Activated T-helper 1 cell treated with anti-CD3 and anti-CD28 coated beads, Interleukin-12 subunit alpha, Interleukin-12 subunit beta, Interleukin-2, Interleukin-4 antibody, amounts not matched to agents 30 ng/mL and 10 ng/mL and 1 ng/mL, durations not matched to agents 14 hours and 24 hours and 36 hours (primary cell): ENCODE measurements at places on chromosomes 13 and 19.

DNA sequence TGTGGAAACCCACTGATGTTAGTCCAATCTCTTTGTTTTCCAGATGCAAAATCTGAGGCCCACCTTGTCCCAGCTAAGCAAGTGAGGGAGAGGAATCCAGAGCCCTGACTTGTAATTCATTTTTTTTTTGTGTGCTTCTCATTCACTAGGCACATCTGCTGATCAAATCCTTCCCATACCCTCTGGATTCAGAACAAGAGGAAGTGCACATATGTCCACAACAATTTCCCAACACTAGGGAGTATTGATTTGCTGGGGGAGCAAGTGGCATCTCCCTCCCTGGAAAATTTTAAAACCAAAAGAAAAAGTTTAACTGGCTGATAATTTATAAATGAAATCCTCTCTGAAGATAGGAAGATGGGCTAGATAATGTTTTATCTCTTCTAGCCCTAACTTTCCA lies 94.6 kb upstream of the RFC3 start:
- H3K36me3 ChIP-seq: no peaks in the 10 kb centered on the region
- peaks cover 44% of the 10 kb centered on the region for H3K4me1 ChIP-seq
- H3K4me3 ChIP-seq: no peak overlapping the region
- H3K27ac ChIP-seq: peak overlapping the region; percentile 84
- H3K27me3 ChIP-seq: no peaks in the 10 kb centered on the region

GRCh38 chr19:10782795-10783194 lies 53.2 kb downstream of the TMED1 start:
- no peak overlapping the region for H3K4me3 ChIP-seq
- H3K27me3 ChIP-seq: no peaks in the 10 kb centered on the region
- no peak for DNase-seq
- H3K27ac ChIP-seq: no peak overlapping the region
- peaks cover 13% of the 10 kb centered on the region for H3K4me1 ChIP-seq

GRCh38 chr19:23972161-23972560 lies 57.5 kb downstream of the ZNF726 start:
- no peak overlapping the region for H3K4me3 ChIP-seq
- H3K4me1 ChIP-seq: no peaks in the 10 kb centered on the region
- peaks cover 4% of the 10 kb centered on the region for H3K27me3 ChIP-seq
- DNase-seq: no peak
- H3K36me3 ChIP-seq: no peaks in the 10 kb centered on the region

DNA sequence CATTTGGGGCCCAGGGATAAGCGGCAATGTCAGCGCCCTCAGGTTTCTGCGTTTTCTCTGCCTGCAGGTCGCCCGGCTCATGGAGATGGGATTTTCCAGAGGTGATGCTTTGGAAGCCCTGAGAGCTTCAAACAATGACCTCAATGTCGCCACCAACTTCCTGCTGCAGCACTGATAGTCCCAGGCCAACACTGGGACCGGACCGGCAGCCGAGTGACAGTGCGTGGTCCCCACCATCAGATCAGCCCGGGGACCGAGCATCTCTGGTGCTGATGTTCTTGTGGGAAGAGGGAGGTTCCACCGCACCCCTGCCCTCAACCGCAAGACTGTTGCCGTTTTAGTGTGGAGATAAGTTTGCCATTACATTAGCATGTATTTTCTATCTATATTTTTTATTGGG lies 78.0 kb upstream of the GPR183 start:
- H3K4me1 ChIP-seq: peaks cover 59% of the 10 kb centered on the region
- no peak overlapping the region for H3K4me3 ChIP-seq
- H3K36me3 ChIP-seq: peaks cover 30% of the 10 kb centered on the region
- no peaks in the 10 kb centered on the region for H3K27me3 ChIP-seq
- no peak overlapping the region for H3K27ac ChIP-seq

DNA sequence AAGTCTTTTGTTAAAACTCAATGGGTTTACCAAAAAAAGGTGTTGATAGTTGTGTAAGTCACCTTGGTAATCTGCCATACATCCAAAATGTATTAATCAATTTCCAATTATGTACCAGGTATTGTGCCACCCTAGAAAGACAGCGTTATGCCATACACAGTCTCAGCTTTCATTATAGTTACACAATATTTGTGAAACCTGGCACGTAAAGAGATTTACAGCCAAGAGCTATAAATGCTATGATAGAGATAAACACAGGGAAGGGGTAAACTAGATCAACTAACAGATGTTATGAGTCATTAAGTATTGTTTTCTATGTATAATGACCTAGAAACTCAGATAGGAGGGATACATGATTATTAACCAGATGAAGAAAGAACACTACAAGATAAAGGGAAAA lies 725.6 kb upstream of the SLITRK5 start:
- no peaks in the 10 kb centered on the region for H3K4me1 ChIP-seq
- no peak overlapping the region for H3K27ac ChIP-seq
- H3K36me3 ChIP-seq: no peaks in the 10 kb centered on the region
- no peak for DNase-seq

GRCh38 chr13:78610381-78610883 lies 7.1 kb upstream of the POU4F1 start:
- peak overlapping the region; percentile 1 for H3K4me3 ChIP-seq
- peaks cover 60% of the 10 kb centered on the region for H3K27me3 ChIP-seq
- peaks cover 10% of the 10 kb centered on the region for H3K36me3 ChIP-seq
- H3K4me1 ChIP-seq: peaks cover 11% of the 10 kb centered on the region
- H3K27ac ChIP-seq: no peak overlapping the region

DNA sequence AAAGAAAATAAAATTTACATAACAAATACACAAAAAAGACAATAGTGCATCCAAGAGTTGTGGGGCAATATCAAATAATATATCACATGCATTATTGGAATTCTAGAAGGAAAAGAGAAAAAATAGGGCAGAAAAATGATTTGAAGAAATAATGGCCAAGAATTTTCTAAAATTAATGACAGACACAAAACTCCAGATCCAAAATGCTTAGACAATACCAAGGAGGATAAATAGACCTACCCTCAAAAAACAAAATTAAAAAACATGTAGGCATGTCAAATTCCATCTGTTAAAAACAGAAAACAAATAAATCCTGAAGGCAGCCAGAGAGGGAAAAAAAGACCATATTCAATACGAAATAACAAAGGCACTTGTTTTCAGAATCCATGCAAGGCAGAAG lies 191.5 kb upstream of the ZNF536 start:
- DNase-seq: no peak
- no peaks in the 10 kb centered on the region for H3K36me3 ChIP-seq
- no peak overlapping the region for H3K4me3 ChIP-seq
- H3K27ac ChIP-seq: no peak overlapping the region
- no peaks in the 10 kb centered on the region for H3K4me1 ChIP-seq

DNA sequence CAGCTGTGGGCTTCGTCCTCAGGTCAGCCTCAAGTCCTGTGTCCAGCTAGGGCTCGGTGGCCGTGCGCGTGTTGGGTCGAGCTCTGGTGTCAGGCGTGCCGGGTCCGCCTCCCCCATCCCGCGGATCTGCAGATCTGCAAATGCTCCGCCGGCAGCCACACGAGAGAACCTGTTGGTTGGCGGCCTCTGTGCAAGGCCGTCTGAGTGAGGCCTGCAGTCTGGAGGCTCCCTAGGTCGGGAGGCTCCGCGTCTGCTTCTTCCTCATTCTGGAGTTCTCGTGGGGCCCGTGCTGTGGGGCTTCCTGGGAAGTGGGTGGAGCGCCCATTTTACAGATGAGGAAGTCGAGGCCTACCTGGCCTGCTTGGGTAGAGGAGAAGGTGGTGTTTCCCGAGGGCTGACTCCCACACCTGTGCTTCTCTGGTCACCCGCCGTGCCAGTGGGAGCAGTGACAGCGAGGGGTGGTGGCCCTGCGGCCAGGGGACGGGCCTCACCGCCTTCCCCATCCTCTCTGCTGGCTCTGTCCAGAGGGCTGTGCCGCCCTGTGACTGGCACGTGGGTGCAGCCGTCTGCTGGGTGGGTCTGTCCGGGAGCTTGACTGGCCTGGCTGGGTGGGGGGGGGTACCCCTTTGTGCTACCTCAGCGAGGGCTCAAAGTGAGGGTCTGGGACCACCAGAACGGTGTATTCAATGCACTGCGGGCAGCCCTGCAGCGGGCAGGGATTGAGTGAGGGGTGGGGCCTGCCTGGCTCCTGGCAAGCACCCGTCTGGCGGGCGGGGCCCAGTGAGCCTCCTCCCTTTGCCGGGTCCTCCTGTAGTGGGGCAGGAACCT lies 3.3 kb downstream of the CSNK1G2 start:
- peaks cover 23% of the 10 kb centered on the region for H3K4me1 ChIP-seq
- peak overlapping the region; percentile 49 for H3K4me3 ChIP-seq
- DNase-seq: no peak
- H3K27me3 ChIP-seq: no peaks in the 10 kb centered on the region

DNA sequence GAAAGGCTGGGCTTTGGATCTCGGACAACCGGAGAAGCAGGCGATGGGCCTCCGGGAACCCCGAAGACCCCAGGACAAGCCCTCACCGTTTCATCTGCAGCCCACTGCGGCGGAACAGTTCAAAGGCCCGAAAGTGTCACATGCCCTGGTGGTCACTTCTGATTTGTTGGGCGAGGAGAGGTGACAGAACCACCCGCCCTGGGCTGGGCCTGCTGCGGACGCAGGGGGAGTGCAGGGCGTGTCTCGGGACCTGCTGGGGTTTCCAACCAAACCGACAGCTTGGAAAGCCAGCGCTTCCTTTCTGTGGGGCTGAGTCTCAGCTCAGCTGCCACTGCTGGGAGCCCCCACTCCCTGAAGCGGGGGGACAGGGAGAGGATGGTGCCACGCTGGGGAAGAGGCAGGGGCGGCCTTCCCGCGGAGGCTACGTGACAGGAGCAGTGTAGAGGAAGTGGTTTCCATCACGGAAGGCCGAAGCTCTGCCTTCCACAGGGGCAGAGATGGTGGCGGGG lies 22.8 kb upstream of the ZBTB7A start:
- DNase-seq: peak; percentile 69
- peaks cover 18% of the 10 kb centered on the region for H3K4me1 ChIP-seq
- peak overlapping the region; percentile 94 for H3K27ac ChIP-seq
- H3K27me3 ChIP-seq: no peaks in the 10 kb centered on the region
- peak overlapping the region; percentile 78 for H3K4me3 ChIP-seq
- peaks cover 12% of the 10 kb centered on the region for H3K36me3 ChIP-seq

DNA sequence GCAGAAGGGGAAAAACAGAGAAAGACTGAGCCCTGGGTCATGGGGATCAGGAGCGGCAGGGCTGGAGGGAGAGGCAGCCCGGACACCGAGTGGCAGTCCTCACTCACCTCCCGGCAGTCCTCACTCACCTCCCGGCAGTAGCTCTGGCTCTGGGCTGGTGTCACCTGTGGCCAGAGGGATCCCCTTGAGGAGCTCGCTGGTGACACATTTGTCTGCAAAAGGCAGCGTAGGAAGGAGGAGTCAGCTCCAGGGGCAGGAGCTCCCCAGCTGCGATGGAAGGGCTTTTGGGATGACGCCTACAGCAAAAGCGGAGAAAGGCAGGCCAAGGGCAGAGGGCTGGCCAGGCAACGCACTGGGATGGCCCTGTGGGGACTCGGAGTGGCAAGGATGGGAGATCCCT lies 739 bp downstream of the EIF3G start:
- no peak for DNase-seq
- H3K4me3 ChIP-seq: peak overlapping the region; percentile 94
- H3K27me3 ChIP-seq: no peaks in the 10 kb centered on the region
- H3K4me1 ChIP-seq: peaks cover 11% of the 10 kb centered on the region
- H3K27ac ChIP-seq: peak overlapping the region; percentile 72

DNA sequence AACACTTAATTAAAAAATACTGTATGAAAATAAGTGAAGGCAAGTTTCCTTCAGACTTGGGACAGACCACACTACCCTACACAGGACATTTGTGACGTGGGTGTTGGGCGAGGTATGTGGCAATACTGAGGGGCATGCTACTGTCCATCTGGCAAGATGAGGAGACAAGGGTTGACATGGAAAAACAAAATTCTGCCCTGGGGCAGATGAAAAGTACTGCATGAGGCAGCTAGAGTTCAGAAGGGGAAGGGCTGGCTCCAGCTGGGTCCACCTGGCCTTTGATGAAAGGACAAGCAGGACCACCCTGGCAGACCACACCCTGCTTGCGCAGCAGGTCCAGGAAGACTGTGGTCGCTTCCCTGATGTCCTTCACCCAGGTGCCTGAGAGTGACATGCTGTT lies 43.2 kb downstream of the LATS2 start:
- peaks cover 5% of the 10 kb centered on the region for H3K36me3 ChIP-seq
- H3K27me3 ChIP-seq: no peaks in the 10 kb centered on the region
- no peak for DNase-seq
- H3K4me1 ChIP-seq: peaks cover 22% of the 10 kb centered on the region
- peak overlapping the region; percentile 29 for H3K27ac ChIP-seq

DNA sequence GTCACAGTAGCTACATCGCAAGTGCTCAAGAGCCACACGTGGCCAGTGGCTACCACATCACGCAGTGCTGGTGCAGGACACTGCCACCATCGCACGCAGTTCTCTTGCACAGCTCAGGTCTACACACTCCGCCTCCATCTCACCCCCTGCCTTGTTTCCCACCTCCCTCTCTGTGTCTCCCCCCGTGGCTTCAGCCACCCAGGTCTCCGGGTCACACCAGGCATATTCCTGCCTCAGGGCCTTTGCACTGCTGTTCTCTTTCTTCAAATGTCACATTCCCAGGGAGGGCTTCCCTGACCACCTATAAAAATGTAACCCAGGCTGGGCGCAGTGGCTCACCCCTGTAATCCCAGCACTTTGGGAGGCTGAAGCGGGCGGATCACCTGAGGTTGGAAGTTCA lies 10.6 kb downstream of the CCDC8 start:
- no peak for DNase-seq
- no peaks in the 10 kb centered on the region for H3K4me1 ChIP-seq
- H3K4me3 ChIP-seq: no peak overlapping the region
- no peaks in the 10 kb centered on the region for H3K36me3 ChIP-seq

DNA sequence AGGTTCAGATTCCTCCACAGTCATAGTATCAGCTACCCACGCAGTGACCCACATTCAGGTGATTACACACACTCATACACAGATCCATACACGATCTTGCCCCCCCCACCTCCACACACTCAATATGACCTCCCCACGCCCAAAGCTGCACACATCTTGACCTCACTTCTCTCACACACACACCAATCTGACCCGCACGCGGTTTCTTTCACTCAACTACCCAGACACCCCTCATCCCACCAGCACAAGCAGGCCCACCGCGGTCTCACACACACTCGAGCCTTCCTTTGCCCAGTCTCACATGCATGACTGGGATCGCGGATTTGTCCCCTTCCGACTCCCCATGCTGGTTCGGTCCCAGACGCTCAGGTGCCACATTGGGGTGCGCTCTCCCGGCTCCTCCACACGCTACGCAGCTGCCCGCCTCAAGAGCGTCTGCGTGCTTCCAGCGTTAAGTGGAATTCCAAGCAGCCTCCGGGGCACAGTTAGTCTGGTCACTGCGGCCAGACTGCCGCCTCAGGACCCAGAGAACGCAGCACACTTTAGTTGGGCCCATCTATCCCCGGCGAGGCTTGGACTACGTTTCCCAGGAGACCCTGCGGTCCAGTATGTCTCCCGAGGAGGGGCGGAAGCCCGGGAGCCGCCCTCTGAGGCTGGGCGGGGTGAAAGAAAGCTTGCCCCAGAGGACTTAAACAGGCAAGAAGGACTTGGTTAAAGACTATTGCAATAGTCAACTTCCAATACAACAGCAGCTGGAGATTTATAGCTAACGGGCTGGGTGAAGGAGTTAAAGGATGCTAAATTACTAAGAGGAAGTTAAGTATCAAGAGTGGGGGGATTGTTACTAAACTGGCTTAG lies 746 bp upstream of the ZNF345 start:
- H3K27ac ChIP-seq: no peak overlapping the region
- H3K27me3 ChIP-seq: no peaks in the 10 kb centered on the region
- H3K36me3 ChIP-seq: peaks cover 33% of the 10 kb centered on the region
- H3K4me3 ChIP-seq: no peak overlapping the region

GRCh38 chr13:48155848-48156247 lies 60.9 kb upstream of the MED4 start:
- no peaks in the 10 kb centered on the region for H3K27me3 ChIP-seq
- H3K4me1 ChIP-seq: peaks cover 73% of the 10 kb centered on the region
- peaks cover 4% of the 10 kb centered on the region for H3K36me3 ChIP-seq
- peak overlapping the region; percentile 30 for H3K27ac ChIP-seq
- no peak overlapping the region for H3K4me3 ChIP-seq
- peak; percentile 9 for DNase-seq
